Stimulated activated naive CD8-positive, alpha-beta T cell treated with anti-CD3 and anti-CD28 coated beads, Interleukin-15, Interleukin-2, amounts not matched to agents 100 U/mL and 50 U/mL, for 24 hours (primary cell): ENCODE measurements at places on chromosomes 12 and 14.

GRCh38 chr12:22332202-22332601 is 2.3 kb downstream of the ST8SIA1 start:
- DNase-seq, result no peak

- no peak for DNase-seq
Measured at GRCh38 chr14:30957813-30958370, 67.6 kb upstream of the AP4S1 start.

DNA sequence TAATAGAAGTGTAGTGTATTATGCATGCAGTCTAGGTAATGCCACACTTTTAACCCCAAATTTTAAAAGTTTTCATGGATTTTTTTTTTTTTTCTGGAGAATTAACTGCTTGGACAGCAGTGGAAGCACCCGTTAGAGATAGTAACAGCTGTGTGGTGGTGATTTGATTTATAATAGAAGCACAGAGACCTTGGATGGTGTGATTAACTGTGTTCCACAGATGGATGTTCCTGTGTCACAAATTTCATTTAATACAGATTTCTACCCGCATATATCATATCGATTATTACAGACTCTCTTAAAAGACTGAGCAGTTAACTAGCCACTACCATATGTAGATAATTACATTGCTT is 47.0 kb downstream of the IFT81 start:
- no peak for DNase-seq

DNA sequence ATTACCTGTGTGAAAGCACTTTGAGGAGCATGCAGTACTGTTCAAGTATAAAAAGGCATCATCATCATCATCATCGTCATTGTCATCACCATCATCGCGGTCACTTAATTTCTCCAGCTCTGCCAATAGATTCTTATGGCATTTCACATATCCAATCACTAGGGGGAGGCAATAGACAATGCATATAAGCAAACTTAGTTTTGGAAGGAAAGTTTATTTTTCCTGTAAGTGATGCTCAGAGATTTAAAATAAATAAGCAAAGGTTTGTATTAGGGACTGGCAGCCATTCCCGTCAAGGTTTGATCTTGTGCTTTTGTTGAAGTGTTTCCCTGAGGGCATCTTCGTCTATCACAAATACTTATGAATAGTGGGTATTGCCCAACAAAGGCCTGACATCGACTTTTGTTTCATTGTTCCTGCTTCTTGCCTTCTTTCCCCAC is 127.4 kb downstream of the KTN1 start:
- DNase-seq, result no peak

DNA sequence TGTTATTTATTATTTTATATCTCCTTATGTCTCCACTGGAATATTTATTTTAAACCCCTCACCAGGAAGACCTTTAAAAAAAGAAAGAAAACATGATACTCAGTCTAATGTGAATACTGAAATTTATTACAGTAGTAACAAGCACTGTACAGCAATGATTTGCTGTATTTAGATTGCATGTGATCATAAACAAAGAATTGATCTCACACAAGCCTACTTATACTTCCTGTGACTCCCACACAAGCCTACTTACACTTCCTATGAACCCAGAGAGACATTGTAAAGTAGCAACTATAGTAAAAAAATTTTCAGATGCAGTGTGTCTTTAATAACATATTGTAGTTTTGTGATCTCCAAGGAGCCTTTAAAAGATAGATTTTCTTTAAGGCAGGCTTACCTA is 142.7 kb upstream of the SYT1 start:
- DNase-seq, result no peak

DNA sequence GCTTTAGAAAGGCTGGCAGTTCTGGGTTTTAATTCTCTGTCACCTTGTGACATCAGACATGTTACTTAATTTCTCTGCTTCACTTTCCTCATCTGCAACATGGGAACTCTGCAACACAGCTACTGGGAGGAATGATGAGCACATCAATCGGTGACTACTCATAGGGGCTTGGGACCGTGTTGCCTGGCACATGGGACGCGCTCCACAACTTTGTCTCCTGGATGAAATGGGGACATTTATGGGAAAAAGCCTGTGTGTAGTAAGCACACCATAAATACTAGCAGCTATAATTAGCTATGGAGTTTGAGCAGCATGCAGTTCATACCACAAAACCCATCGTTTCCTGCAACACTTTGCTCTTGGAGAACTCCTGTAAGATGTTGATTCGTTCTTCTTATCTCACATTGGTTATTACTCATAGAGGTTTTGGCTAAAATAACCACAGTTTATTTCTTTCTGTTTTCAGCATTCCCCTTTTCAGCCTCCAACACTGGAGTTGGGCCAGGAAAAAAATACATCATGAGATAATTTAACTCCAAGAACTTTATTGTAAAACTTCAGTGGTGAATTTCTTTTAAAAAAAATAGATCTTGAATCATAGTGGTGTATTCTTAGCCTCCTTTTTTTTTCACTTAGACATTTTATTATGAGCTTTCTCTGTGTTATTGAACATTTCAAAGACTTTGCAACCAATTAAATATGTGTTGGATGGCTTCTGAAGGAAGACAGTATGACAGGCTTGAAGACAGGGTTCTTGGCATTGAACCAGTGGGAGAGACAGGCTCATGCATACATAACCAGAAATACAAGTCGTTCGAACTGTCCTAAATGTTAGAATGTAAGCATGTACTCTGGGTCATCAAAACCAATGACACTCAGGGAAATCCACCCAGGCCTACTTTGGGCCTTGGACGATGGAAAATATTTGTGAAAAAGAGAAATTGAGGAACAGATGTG is 72.7 kb downstream of the RIN3 start:
- DNase-seq, result no peak

- DNase-seq, result no peak
Measured at GRCh38 chr12:49138587-49138986, 7.4 kb upstream of the TUBA1B start.

DNA sequence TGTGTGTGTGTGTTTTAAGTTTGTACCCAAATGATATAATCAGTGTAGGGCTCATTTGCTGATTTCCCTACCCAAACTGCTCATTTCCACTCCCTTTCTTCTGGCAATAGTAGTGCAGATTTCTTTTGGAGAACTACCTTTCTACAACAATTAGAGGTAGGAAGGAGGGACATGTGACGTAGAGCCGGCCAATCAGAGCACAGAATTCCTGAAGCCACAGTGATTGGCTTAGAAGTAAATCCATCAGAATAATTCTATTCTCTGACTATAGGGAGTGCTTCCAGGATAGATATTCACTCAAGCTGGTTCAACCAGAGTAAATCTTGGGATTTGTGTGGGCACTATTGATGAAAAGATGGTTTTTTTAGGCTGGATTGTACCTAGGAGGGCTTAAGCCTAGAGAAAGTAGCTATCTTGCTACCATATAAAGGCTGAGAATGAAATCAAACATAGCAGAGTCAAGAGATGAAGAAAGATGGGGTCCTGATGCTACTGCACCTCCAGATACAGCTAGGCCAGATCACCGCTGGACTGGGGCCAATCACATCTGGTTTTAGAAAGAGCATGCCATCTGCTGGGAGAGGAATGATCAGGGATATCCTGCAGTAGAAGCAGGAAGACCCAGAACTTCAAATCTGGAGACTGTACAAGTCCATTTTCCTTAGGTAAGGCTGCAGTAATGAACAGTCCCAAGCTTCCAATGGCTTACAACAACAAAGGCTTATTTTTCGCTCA is 54.1 kb upstream of the NUAK1 start:
- DNase-seq, result no peak

- DNase-seq, result no peak
Measured at GRCh38 chr12:15689751-15690191, 99.4 kb downstream of the EPS8 start.

DNA sequence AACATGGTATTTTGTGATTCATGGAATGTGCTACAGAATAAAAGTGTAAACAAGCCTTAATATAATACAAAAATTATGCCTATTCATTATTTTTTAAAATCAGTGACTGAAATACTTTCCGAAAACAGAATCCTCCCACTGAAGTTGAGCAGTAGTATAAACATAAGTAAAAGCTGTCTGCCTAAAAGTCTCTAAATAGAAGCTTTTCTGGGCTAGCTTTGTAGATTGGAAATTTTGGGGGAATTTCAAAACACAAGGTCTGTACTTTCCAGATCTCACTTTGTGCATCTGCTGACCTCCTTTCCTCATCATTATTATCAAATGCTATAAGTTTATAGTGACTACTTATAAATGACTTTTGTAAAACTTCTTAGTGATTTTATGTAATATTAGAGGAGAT is 80.4 kb upstream of the TRHDE start:
- no peak for DNase-seq

GRCh38 chr12:124939421-124940142 is 25.1 kb upstream of the UBC start:
- peak; percentile 88 for DNase-seq

- DNase-seq, result no peak
Measured at GRCh38 chr12:73053893-73054292, 781.7 kb downstream of the TRHDE start.
